ENCODE measurements at places on chromosomes 12 and 14.

DNA sequence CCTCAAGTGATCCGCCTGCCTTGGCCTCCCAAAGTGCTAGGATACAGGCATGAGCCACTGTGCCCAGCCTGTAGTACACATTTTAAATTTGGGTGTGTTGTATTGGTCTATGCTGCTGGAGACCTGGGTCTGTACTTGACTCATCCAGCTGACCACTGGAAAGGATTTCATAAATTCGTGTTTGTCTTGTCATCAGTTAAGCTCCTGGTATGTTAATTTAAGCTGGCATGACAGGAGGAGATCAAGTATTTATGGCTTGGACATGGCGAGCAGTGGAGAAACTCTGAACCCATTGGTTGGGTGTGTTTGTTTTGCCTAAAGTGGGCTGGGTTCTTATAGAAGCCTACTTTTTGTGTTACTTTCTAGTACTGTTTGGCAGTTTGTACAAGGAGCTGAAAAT is 24.2 kb downstream of the YY1 start:
- DNase-seq = no peak

DNA sequence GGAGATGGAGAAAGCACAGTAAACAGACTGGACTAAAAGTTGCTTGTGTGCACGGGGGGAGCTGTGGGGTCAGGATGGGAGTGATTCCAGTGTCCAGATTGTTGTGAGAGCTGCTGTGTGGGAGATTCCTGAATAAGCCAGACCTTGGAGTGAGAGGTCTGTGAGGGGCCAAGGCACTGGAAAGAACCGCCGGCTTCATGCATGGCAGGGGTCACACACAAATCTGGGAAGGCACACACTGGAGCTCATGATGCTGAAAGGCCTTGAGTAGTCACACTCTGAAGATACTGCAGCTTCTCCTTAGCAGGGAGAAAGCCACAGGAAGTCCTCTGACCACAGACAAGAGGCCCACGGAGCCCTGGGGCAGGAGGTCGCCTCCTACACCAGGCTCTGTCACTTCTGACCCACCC is 23.1 kb downstream of the ADCY6 start:
- no peak for DNase-seq

DNA sequence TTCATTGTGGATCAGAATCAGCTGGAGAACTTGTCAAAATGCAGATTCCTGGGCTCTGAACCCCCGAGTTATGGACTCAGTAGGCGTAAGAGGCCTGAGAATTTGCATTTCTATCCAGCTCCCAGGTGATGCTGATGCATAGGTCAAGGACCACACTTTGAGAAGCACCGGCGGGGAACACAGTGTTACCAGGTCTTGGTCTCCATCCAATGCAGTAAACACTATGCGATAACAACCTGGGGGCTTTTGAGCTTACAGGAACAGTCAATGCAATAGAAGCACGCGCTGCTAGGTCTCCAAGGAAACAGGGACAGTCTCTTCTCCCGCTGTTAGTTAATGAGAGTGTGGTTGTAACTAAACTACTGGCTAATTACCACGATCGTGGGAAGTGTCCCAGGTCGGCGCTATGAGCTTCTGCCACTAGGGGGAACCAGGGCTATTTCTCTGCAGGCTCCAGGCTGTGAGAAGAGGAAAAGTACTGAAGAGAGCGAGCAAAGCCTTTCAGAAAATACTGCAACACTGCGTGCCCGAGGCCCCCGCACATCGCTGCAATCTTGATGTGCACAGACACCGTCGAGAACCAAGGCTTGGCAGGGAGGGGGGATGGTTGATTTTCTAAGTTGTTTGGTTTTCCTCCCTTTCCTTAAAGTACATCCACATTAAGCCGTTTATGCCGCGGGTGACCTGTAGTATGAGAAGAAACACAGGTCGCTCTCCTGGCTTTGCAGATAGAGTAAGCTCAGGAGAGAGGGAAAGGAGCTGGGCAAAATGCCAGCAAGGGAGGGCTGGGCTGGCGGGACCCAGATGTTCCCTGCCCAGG is 52.0 kb upstream of the KCNA1 start:
- peak; percentile 41 for DNase-seq

- DNase-seq = no peak
These were observed 50.3 kb downstream of the BCAT1 start for GRCh38 chr12:24898606-24899005.

DNA sequence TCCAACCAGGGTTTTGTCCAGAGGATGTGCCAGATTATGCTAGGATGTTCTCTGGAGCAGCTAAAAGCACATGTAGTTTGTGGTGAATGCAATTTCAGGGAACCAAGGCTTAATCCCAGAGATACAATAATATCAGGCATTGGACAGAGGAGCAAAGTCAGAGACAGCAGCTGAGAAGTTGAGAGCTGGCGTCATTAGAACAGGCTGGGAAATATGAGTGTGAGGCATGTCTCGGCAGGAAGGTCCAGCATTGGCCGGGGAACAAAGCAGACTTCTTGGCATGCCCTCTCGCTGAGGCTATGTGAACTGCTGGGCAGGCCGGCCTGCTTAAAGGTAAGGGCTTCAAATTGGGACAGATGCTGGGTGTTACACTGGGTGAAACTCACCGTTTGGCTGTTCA is 125.4 kb downstream of the CAND1 start:
- no peak for DNase-seq

- DNase-seq = no peak
These were observed 104.7 kb downstream of the RFLNA start for GRCh38 chr12:124399622-124400021.

DNA sequence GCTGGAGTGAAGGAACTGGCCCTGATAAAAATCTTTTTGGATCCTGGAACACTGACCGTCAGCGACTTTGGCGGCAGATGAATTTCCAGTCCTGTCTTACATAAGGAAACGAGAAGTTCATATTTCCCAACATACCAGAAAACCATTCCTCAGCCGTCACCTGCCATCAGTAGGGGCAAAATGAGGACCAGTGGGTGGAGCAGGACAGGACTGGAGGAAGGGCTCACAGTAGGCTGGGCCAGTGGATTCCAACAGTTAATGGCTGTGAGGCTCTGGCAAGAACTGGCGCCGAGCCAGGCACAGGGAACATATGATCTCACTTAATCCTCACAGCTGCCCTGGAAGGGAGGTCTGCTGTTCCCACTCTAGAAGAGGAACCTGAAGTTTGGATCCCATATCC is 67.2 kb upstream of the FAM181A start:
- DNase-seq = no peak

DNA sequence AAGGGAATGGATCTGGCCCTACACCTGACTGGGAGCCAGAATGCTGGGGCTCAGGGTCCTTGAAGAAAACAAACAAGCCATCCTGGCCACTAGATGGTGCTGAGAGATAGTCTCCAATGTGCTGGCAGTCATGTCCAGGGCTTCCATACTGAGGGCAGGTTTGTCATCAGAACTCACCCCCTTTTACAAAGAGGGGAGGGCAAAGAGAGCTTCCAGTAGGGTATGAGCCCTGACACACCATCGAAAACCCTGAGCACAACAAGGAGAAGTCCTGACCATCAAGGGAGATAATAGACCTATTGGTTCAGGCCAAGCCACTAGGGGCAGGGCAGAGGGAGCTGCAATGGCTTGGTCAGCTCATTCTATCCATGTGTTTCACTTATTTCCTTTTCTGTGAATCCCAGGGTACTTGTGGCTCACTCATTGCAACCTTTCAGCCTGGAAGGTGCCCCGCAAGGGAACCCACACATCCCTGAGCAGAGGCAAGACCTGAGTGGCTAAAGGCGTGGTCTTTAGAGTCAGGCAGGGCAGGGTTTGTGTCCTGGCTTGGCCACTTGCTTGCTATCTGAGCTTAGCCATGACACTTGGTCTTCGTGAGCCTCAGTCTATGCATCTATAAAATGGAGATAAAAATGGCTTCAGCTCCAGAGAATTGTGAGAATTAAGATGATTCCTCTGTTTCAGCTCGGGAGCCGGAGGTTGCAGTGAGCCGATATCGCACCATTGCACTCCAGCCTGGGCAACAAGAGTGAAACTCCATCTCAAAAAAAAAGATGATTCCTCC is 6.2 kb upstream of the PLEKHH1 start:
- DNase-seq = no peak

GRCh38 chr14:30063746-30064145 is 136.1 kb upstream of the PRKD1 start:
- DNase-seq = no peak

- DNase-seq = no peak
These were observed 35.9 kb downstream of the ALDH1L2 start for GRCh38 chr12:105048315-105048714.

DNA sequence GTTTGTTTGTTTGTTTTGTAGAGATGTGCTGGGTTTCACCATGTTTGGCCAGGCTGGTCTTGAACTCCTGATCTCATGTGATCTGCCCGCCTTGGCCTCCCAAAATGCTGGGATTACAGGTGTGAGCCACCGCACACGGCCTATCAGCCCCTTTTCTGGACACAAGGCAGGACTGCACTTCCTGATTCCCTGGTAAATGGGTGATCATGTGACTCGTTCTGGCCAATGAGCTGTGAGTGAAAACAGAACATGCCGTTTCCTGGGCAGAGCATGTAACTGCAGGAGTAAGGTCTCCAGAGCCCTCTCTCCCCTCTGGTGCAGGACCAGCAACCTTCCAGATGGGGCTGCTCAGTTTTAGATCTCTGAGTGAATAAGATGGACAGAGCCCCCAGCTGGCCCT is 92.7 kb downstream of the ITPK1 start:
- no peak for DNase-seq

- no peak for DNase-seq
These were observed 61.2 kb downstream of the BEGAIN start for GRCh38 chr14:100526057-100526456.

GRCh38 chr12:56188131-56188777 is 1.0 kb downstream of the SMARCC2 start:
- no peak for DNase-seq

DNA sequence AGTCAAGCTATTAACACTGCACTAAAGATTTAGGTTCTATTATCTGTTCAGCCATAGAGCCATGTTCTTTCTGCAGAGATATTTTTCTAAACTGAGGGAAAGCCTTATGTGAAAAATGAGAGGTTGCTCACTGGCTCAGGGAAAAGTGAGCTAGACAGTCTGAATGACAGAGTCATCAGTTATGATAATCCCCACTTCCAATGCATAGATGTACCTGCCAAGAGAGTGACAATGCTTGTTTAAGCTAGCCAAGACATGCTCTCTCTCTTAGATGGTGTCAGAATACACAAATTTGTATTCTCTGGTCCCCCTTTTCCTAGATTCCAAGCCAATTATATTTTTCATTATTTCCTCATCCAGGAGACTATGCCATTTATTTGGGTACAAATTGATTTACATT is 176.9 kb upstream of the FRMD6 start:
- DNase-seq = no peak

- no peak for DNase-seq
These were observed 2.8 kb downstream of the NKX2-8 start for GRCh38 chr14:36579573-36580140.

DNA sequence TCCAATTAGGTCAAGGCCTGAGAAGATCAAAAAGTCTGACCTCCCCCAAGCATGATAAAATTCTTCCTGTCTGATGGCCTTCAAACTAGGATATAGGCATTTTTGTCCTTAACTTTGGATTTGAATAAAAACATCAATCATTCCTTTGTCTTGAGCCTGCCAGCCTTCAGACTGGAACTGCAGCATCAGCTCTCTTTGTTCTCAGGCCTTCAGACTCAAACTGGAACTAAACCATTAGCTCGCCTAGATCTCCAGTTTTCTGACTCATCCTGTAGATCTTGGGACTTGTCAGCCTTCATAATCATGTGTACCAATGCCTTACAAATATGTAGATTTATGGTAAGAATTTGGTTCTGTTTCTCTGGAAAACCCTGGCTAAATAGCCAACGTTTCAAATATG is 721.7 kb downstream of the GALC start:
- DNase-seq = no peak

- no peak for DNase-seq
These were observed 91.7 kb downstream of the TMX1 start for GRCh38 chr14:51331486-51332367.

DNA sequence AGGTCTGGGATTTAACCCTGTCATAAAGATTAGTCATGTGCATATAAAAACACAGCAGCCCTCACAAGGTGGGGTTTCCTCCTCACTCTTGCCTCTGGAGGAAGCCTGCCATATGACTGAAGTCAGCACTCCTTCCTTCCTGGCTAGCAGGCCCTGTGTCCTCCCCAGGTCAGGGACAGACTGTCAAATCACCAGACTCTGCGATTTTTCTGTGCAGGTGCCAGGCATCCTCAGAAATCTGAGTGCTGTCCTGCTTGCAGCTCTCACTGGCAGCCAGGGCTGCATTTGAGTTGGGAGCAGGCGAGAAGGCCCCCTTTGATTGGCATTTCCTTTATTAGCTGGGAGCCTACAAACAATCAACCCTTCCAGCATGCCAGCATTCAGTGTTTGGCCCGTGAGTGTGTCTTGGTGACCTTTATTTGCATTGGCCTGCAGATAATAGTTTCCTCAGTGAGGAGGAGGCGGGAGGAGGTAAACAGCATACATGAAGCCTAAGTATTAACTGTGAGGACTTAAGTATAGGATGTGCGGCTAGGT is 183.8 kb upstream of the ARHGAP5 start:
- no peak for DNase-seq

GRCh38 chr14:57502586-57503254 is 9.1 kb upstream of the CCDC198 start:
- no peak for DNase-seq

GRCh38 chr12:80293759-80294158 is 150.3 kb upstream of the PTPRQ start:
- no peak for DNase-seq

GRCh38 chr12:93966516-93967133 is 181.8 kb upstream of the PLXNC1 start:
- DNase-seq = no peak

DNA sequence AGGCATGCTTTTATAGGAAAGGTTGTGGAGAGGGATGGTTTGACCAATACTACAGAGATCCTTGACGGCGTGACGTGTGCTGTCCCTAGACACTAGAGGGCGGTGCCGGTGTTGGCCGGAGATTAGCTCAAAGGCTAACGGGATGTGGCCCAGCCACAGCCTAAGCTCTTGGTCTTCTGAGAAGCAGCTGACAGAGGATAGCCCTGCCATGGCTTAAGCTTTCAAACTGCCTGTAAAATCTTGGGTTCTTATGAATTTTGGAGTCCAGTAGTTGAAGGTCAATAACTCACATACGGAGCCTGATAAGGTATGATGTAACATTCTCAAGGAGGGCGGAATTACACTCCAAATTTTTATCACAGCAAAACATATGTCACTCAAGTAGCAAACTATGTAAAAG is 515.7 kb upstream of the ATXN7L3B start:
- DNase-seq = no peak

DNA sequence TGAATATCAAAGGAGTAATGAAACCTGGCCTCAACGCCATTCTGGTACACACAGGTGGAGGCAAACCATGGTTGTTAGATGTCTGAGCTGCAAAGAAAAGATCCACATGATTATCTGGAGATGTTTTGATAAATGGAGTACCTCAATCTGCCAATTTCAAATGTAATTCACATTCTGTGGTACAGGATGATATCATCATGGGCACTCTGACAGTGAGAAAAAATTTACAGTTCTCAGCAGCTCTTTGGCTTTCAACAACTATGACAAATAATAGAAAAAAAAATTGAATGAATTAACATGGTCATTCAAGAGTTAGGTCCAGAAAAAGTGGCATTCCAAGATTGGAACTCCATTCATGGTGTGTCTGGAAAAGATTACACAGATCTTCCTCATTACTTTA is 17.3 kb downstream of the TMED8 start:
- DNase-seq = no peak

GRCh38 chr12:76144245-76144549 is 59.7 kb upstream of the NAP1L1 start:
- DNase-seq = peak; percentile 36

GRCh38 chr14:68639000-68639757 is 153.7 kb downstream of the ZFP36L1 start:
- DNase-seq = no peak

- no peak for DNase-seq
These were observed 15.2 kb upstream of the LRP1-AS start for GRCh38 chr12:57162553-57163125.

GRCh38 chr14:35991356-35991755 is 165.2 kb downstream of the BRMS1L start:
- DNase-seq = no peak
